ENCODE measurements at places on chromosomes 3 and 15.

- DNase-seq, result no peak
Measured at GRCh38 chr3:61986473-61986872, 386.9 kb downstream of the FEZF2 start.

GRCh38 chr3:70108072-70108471 is 108.5 kb downstream of the SAMMSON start:
- DNase-seq, result peak; percentile 16

- DNase-seq, result no peak
Measured at GRCh38 chr3:3192286-3192675, 12.8 kb upstream of the CRBN start.

DNA sequence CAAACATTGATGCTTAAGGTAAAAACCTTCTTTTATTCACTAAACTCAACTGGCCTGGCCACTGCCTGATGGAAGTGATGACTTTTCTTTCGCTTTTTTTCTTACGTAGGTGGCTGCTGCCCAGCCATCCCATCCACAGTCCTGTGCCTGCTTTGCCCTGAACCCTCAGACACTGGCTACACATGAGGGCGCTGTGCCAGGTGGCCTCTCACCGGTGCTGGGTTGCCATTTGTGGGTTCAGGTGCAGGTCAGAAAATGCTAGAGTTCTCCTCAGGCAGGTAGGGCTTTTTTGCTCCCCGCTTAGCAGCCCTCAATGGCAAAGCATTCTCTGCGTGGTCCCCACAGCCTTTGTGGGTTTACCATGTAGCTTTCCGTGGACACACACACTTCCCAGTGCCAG is 88.3 kb upstream of the PRR23E start:
- no peak for DNase-seq

GRCh38 chr3:14938954-14939353 is 8.4 kb upstream of the NR2C2 start:
- DNase-seq, result no peak

- no peak for DNase-seq
Measured at GRCh38 chr15:98663606-98664005, 15.3 kb downstream of the IGF1R start.

DNA sequence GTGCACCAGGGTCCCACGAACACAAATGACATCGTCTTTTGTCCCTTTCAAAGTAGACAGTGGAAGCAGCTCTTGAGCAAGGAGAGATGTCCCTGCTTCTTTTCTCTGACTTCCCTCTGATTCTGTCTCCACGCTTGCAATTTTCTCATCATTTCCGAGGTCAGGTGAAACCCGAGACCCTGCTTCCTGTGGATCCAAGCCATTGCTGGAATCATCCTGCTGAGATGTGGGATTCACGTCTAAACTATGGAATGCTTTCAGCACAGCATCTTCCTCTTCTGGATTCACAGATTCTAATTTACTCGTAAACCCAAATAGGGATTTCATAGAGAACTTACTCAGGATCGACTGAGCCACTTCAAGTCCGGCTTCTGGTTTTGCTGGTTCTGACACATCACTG is 127.1 kb downstream of the FMN1 start:
- DNase-seq, result peak; percentile 20

DNA sequence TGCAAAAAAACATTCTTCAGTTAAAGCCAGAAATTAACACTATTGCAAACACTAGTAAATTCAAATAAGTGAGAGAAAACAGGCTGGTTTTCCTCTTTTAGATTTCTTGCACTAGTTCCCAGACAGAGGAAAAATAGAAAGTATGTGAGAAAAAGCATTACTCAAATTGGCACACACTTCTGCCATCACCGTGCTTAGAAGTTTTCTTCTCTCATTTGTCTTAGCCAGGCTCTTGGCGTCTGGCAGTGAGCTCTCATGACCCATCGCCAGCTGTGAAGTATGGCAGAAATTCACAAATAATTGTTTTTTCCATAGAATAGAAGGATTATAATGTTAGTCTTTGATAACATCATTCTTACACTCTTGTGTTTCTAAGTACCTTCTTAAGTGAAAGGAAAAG is 515.9 kb downstream of the GBE1 start:
- DNase-seq, result no peak

GRCh38 chr3:133661454-133662277 is at the start of gene TOPBP1:
TSS of gene TOPBP1 (minus strand) at chr3:133661941. CDS start at chr3:133661127, 814 bp downstream.
- DNase-seq, result peak; percentile 90

- no peak for DNase-seq
Measured at GRCh38 chr3:62678841-62679240, 196.4 kb downstream of the CADPS start.

DNA sequence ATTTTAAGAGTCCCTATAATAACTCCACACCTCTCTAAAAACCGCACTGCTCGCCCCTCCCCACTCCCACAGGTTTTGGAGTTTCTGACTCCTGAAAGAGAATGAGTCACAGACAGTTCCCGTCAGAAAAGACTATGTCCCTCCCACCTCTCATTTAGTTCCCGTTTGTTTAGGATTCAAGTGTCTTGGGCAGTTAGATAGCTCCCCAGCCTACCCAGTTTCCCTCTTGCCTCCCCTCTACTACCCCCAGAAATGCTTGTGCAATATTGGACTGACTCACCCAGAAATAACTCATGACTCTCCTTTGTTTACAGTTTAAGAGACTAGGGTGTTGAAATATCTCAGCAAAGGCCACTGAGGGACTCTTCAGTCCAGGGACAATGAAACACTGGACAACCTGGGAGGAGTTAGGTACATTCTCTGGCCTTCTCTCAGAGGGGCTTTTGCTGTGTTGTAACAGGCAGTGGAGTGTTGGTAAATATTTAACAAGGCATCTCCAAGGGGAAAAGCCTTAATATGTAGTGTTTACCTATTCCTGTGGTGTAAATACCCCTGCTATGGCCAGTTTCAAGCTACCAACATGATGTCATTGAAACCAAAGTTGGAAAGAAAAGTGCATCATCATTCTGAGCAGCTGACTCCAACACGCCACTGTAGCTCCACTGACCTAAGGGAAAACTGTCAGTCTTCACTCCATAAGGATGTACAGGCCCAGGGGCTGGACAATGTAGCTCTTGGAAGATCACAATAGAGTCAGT is 96.1 kb upstream of the CHD2 start:
- DNase-seq, result peak; percentile 87

DNA sequence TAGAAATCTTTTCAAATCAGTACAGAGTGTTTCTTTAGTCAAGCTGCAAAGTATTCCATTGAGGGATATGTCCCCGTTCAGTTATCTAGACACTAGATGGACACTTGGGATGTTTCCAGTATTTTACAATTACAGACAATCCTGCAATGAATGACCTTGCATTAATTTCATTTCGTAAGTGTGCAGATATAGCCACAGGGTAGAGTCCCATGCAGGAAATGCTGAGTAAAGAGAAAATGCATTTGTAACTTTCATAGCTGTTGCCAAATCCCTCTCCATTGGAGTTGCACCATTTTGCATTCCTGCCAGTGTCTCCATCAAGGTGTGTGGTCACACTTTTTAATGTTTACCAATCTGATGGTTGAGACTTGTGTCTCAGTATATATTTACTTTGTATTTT is 92.5 kb downstream of the LIPC start:
- DNase-seq, result no peak

DNA sequence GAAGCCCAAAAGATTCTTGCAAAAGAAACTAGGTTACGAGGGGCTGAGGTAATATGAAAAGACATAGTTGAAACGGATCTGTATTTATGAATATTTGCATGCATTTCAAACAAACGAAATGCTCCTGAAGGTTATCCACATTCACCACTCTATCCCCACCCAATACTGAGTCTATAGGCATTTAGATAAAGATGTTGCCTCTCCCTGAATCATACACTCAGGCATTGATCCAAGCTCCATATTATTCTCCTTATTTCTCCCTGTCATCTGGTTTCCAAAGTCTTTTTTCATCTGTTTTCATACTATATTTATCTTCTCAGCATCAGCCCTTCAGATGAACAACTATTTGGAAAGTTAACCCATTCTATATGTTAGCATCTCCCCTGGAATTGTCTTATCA is 492.5 kb upstream of the TGFBR2 start:
- DNase-seq, result no peak

- DNase-seq, result peak; percentile 62
Measured at GRCh38 chr15:84598993-84599392, 1.8 kb upstream of the ZSCAN2 start.

DNA sequence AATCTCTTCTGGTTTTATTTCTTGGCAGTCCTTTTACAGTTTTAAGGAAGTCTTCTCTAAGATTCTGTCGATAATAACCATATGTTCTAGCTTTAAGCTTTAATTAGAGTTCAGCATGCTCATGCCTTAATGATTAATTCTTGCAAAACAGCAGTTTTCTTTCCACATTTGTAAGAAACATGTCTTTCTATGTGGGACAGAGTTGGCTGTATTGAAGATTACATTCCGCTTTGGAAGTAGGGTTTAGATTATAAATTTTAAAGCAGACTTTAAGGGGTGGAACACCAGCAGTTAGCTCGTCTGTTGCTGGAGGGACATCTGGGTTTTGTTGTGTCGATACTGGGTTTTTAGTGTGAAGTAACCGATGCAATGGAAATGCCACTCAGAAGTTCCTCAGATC is 35.3 kb downstream of the SQOR start:
- DNase-seq, result no peak

- DNase-seq, result no peak
Measured at GRCh38 chr15:55778932-55779331, 36.0 kb upstream of the PRTG start.

GRCh38 chr3:124351430-124352148 is 359.7 kb upstream of the ROPN1 start:
- peak; percentile 77 for DNase-seq

DNA sequence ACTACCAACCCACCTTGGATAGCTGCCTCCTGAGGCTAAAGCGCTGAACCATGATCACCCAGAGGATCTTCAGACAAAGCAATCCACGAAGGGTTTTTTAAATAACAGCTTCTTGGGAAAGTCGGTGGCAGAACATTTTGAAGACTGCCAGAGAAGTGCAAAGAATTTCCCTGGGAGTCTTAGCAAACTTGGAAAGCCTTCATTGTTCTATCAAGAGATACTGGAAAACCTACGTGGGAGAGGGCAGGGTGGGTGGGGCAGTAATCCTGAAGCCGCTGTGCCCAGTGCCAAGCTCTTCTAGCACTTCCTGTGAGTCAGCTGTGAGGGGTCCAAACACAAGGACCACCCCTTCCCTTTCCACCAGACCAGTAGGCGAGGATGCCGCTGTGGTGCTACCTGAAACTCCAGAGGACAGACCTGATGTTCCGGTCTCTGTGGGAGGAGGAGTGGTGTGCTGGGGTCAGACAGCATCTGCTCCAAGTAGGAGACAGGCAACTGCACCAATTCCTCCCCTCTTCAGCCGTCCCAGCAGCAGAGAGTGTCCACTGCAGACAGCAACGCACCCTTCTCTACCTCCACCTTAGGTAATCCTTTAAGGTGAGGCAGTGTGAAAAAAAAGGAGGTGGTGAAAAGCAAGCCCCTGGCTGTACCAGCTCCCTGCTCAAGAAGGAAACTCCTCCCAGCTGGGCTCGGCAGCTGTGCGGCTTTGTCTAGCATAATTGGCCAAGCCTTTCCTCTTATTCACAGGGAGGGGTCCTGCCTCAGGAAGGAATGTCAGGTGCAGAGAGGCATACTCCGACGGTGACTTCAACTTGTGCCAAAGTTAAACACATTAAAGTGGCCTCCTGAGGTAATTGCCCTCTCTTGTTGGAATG is 99.0 kb downstream of the TMCC1 start:
- DNase-seq, result peak; percentile 78

DNA sequence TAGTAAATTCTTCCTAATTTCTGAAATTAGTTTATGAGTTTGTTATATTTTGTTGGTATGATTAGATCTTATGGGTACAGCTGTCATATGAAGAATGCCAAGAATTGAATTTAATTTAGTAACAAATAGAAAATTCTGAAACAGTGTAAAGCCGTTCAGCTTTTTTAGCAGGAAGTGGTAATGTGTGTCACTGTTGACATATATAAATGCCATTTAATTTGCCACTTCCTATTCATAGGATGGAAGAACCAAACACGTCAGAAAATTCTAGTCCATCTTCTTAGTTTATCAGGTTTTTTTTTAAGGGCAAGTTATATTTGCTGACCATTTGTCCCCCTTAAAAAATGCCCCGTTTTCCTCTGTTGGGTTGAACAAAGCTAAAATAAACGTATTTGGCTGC is 43.0 kb downstream of the RAB8B start:
- DNase-seq, result no peak

DNA sequence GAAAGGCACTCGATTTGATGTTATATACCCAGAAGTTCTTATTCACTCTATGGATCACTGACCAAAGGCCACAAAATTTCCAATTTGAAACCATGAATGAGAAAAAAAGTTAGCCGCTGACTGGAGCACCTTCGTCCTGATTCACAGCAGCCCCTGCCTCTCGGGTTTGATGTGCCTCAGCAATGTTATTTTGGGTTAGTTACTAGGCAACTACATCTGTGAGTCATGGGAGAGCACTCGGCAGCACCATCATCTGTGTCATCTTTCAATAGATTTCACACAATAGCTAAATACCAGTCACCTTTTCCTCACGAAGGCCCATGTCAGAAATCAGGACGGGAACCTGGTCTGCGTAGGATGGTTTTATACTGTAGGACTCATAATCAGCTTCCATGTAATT is 269.2 kb downstream of the ZBBX start:
- DNase-seq, result peak; percentile 62

- DNase-seq, result no peak
Measured at GRCh38 chr3:152209060-152209459, 59.7 kb upstream of the MBNL1 start.

DNA sequence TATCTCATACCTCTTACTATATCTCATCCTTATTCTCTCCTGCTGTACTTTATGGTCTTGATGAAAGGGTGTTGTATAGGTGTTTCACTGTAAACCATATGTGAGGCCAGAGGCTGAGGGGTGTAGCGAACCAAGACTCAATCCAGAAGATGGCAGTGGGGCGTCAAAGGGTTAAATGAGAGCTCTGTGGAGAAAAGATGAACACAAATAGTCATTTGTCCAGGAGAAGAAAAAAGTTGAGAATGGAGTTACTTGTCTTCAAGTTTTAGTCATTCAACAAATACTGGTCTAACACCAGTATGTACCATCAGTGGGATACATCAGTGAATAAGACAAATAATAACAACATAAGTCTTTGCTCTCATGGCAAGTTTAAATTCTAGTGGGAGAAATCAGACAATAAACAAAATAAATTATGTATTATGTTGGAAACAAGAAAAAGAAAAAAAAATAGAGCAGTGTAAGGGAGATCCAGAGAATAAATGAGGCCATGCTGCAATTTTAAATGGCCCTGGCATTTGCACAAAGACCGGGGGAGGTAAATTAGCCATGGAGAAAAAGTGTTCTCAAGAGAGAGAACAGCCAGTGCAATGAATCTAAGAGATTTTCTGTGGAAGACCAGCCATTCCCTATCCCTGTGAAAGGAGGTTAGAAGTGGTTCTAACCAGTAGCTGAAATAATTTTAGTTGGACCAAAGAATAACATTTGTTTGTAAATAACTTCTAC is 77.0 kb upstream of the UMPS start:
- DNase-seq, result no peak

GRCh38 chr3:158221426-158221825 is 111.5 kb downstream of the RSRC1 start:
- no peak for DNase-seq

GRCh38 chr3:30343861-30344260 is 262.5 kb upstream of the TGFBR2 start:
- no peak for DNase-seq

GRCh38 chr3:190192739-190193138 is 72.0 kb upstream of the P3H2 start:
- no peak for DNase-seq

- DNase-seq, result no peak
Measured at GRCh38 chr15:48059791-48060190, 61.0 kb upstream of the SLC24A5 start.

- peak; percentile 48 for DNase-seq
Measured at GRCh38 chr15:83248151-83249029, 36.1 kb downstream of the BNC1 start.

Data from urothelium cell line (cell line).